ENCODE measurements at places on chromosomes 2 and 18.

DNA sequence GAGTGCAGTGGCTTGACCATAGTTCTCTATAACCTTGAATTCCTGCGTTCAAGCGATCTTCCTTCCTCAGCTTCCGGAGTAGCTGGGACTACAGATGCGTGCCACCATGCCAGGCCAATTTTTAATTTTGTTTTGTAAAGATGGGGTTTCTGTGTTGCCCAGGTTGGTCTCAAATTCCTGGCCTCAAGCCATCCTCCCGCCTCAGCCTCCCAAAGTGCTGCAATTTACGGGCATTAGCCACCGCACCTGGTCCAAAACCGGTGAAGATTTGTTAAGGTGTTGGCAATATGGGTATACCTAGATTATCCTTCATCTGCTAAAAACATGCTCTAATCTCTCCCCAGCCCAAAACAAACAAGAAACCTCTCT, 1.3 kb upstream of the EIF2AK3 start:
- no peak for DNase-seq

GRCh38 chr18:12652861-12653401, 5.0 kb downstream of the SPIRE1 start:
- no peak for DNase-seq

GRCh38 chr2:138794724-138795123, 14.5 kb upstream of the NXPH2 start:
- no peak for DNase-seq

DNA sequence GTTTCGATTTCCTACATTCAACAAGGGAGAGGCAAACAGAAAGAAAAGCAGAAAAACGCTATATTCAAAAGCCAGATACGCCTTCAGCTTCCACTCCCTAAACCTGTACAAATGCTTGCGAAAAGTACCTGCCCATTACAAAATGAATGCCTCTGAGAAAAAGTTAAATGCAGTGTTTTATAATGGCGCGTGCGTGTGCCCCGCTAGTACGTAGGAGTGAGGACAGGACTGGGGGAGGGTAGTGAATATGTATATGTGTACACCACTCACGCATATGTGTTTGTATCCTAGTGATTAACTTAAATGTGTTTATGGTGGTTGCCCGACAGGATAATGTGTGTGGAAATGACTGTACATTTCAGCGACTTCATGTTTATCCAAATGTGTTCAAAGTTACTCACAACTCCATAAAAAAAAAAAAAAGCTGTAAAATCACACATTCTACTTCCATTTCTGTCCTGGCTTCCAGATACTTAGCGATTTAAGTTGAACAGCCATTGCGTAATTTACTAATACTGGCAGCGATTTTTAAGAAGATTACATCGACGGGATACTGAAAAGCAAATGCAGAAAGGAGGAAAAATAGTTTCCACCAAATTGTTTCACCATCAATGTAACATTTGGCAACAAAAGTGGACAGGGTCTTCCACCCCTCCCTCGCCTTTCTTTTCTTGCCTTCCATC, 1.3 kb downstream of the NEUROD1 start:
- DNase-seq = no peak

DNA sequence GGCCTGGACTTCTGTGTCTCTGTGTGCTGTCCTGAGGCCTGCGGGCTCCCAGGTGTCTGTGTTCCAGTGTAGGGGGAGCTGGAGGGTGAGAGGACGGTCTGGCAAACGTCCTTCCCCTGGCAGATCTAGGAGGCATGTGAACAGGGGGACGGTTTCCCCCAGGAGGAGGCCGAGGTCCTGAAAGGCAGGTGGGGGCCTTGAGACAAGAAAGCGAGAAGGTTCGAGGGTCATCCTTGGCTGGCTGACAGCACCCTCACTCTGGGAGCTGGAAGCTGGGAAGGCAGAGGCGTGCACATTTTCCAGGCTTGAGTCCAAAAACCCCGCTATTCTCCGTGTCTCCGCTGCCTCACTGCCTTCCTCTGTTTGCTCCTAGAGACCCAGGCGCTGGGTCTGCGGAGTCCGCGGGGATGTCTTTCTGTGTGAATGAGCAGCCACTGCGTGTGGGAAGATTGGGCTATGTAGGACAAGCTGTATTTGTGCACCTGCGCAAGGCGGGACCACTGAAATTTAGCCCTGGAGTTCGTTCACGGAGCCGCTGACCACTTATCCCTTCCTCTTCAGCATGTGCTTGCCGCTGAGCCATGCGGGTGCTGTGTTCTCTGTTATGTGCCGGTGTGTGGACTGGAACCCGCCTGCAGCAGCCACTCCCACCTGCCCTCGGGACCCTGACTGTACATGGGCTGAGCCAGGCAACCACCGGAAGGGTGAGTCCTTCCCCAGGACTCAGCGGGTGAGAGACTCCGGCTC, 43.7 kb downstream of the TWIST2 start:
- DNase-seq = no peak

GRCh38 chr2:177983183-177983788, 89.3 kb downstream of the PDE11A start:
- DNase-seq = peak; percentile 68

GRCh38 chr2:172552547-172553291, 3.2 kb upstream of the PDK1 start:
- no peak for DNase-seq

DNA sequence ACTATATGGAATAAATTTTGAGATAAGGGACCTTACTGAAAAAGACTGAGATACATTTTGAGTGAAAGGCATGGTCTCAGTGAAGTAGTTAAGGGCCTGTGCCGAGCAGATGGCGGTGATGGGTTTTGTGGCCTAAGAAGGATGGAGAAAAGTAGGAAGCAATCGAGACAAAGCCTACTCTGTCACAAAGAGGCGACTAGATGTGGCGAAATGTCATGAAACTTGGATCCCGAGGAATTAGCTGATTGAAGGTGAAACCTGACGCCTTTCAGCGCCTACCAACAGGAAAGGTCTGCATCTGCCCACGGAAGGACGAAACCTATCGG, 558 bp upstream of the CEP192 start:
- DNase-seq = no peak

- DNase-seq = no peak
These were observed 273.1 kb downstream of the TSN start for GRCh38 chr2:122028371-122029100.

DNA sequence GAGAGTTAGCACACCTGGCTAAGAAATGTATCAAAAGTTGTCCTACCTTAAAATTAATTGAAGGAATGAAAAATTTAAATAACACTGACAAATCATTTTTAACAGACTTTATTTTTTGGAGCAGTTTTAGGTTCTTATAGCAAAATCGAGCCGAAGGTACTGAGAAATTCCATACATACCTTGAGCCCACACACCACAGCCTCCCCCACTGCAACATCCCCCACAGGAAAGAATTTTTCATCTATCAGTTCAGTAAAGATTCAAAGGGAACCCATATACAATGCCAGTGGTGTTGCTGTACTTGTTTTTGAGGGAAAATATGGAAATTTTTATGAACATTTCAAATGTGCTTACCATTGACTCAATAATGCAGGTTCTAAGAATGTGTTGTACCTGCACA, 169.8 kb upstream of the HS6ST1 start:
- DNase-seq = no peak

DNA sequence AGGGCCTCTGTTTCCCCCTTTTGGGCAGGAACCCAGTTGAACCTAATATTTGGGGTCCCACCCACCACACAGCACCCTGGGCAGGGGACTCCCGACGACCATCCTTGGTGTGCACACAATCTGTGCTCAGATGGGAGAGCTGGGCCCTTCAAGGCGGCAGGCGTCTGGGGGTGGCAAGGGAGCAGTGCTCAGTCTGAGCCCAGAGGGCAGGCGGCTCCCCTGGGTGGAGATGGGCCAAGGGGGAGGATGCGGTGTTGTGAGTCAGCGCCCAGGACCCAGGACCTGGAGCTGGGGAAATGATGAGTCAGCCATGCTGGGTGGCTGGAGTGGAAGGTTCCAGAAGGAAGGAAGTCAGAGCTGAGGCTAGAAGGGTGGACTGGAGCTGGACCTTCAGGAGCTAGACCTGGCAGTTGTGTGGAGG, 3.8 kb downstream of the PROM2 start:
- DNase-seq = no peak

GRCh38 chr2:146370826-146371225, 1474.0 kb upstream of the ACVR2A start:
- no peak for DNase-seq

- no peak for DNase-seq
These were observed 52.0 kb downstream of the IL1RL2 start for GRCh38 chr2:102238778-102239177.

GRCh38 chr2:238967031-238967977, 119.4 kb downstream of the TWIST2 start:
- no peak for DNase-seq

- DNase-seq = no peak
These were observed 161.4 kb upstream of the KLHL14 start for GRCh38 chr18:32934201-32934600.

- DNase-seq = peak; percentile 74
These were observed at the start of gene RAPH1 for GRCh38 chr2:203535078-203535783. TSS of gene RAPH1 (minus strand) at chr2:203535301. CDS start at chr2:203495353, 39,948 bp downstream.

- no peak for DNase-seq
These were observed 19.5 kb downstream of the MRPL44 start for GRCh38 chr2:223976635-223977226.

- DNase-seq = no peak
These were observed 286.2 kb upstream of the LRP1B start for GRCh38 chr2:142416996-142417395.

GRCh38 chr2:96934831-96935540, 51.4 kb downstream of the FAM178B start:
- no peak for DNase-seq

DNA sequence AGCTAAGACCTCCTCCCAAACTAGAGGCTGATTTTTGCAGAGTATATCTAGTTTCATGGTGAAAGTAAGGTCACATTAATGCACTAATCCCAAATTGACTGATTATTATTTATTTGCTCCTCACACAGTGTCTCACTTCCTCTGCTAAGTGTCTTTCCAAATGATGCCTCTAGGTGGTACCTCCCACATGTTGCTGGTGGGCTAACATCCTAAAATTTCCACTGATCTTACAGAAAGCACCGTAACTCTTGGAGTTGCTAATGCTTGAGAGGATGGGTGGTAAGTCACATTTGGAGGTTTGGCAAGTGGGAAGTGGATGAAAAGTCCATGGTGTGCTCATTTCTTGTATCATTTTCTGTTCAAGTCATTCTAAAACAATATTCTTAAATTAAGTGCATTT, 428.7 kb upstream of the GYPC start:
- no peak for DNase-seq

GRCh38 chr2:231522418-231523180, 7.6 kb downstream of the NMUR1 start:
- DNase-seq = no peak

GRCh38 chr18:54330768-54331548, 26.7 kb downstream of the STARD6 start:
- DNase-seq = no peak

DNA sequence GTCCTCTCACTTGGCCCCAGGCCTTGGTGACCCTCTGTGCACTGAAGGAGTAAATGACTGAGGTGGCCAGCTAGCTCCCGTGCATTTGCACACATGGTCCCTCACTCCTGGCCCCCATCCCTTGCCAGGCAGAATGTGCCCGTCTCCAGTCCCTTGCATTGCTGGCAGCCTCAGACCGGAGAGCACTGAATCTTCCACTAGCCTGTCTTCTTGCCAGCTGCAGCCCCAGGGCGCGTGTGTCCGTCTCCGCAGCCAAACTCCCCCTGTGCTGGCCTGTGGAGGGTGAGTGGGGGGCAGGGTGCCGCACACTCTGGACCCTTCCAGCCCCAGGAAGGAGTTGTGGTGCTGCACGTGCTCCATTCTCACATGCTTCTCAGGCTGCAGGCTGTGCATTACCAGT, 35.9 kb downstream of the INPP4A start:
- no peak for DNase-seq

DNA sequence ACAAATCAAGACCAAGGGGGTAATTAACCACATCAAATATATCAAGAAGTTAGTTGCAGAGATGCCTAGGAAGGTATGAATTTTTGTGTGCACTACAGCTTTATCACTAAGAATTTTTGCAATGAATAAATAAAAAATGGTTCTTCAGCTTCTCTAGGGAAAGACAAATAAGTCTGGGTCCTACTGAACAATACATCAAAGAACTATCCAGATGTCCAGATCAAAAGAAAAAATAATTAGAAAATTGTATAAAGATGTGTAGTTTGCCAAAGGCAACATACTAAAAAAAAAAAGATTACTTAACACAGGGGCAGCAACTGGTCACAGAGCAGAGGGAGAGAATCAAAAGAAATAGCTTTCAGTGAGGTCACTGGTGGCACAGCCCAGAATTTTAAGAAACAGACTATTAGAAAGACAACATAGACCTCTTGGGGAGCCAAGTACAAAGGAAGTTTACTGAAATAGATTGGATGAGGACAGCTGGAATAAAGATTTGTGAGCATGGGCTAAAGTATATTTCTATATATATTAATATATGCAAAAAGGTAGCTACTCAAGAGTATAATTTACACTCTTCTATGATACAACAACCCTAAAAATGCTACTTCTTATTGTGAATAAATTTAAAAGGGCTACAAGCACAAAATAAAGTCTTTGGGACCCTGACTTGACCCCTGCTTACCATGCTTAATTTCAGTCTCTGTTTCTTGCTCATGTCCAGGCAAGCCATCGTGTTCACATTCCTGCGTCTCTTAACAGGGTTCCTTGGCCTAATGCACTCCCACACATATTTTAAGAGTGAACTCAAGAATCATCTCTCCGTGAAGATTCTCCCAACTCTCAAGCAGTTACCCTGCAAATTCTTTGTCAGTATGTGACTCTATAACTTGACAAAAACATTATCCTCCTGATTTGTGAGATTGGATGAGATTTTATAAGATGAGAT, 99.0 kb upstream of the GRB14 start:
- no peak for DNase-seq

DNA sequence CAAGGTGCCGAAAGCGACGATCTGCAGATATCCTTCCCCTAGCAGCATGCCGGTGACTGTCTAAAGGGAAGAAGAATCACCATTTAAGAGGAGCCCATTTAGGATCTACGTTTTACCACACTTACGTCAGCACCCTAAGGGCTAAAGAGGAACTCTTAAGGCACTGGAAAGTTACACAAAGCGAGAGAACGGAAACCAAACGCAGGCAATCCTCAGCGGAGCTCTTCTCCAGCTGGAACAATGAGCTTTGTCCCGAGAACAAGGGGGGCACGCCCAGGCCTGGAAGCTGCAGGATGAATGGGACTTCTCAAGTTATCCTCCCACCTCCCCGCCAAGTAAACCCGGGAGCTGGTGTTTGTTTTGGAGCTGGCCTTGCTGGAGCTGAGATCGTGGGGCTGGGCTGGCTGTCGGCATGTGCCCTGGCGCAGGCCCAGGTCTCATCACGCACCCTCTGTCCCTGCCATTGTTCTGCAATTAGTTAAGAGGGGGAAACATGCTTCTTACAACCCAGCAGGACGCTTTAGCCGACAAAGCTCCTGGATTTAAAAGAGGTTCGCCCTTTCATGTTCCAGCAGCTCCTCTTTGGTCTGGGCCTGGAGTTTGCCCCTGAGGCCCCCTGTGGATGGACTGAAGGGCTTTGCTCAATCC, 36.4 kb downstream of the PXDN start:
- peak; percentile 75 for DNase-seq

- DNase-seq = no peak
These were observed 2.6 kb downstream of the BOD1L2 start for GRCh38 chr18:57149531-57149930.

GRCh38 chr2:108877506-108877905, 90.9 kb downstream of the CCDC138 start:
- no peak for DNase-seq

Data from NCI-H1436 (cell line).